C1 segment of cervical spinal cord (tissue), 14 donors: ENCODE measurements at places on chromosomes 4 and X.

- no peak for DNase-seq
Measured at GRCh38 chrX:69705818-69706217, 89.9 kb downstream of the EDA start.

GRCh38 chr4:8099981-8100464 lies 58.6 kb downstream of the ABLIM2 start:
- DNase-seq = no peak

DNA sequence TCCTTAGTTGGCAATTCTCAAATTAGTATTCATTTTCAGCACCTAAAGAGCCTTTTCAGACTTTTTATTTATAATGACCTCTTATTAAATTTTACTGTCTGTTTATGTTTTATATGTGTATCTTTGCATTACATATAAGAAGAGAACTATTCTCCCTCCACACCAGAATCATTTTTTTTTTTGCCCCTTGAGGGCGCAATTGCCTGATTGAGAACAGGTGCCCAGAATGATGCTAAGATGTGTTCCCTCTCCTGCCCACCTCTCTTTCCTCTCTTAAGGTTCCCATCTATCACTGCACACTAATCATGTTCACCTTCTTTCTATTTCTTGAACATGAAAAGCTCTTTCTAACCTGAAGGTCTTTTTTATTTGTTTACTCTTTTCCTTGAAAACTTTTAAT lies 44.2 kb upstream of the ADAM29 start:
- no peak for DNase-seq

GRCh38 chr4:185781555-185782215 lies 30.3 kb downstream of the SORBS2 start:
- DNase-seq = no peak

- no peak for DNase-seq
Measured at GRCh38 chrX:68632491-68632890, 15.0 kb upstream of the STARD8 start.
